ENCODE measurements at places on chromosomes 4 and X. TPM values are rescaled to one million over a fixed set of nuclear protein-coding genes. Genes with fewer than 3 reads are reported as not detected.

DNA sequence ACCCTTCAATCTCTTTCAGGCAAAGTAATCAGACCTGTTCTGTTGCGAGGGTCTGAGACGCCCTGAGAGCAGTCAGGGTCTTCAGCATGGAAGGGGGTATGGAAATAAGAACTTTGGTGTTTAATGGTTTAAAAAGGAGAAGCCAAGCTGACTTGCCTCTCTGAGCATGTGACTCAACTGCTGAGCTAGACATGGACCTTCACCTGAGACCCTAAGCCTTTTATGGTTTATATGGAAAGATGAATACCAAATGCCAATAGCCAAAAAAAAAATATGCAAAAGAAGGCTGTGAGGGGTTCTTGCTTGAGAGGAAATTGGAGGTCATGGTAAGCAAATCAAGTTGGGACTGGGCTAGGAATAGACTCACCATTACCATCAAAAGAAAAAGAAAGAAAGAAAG, 30.6 kb downstream of the CHRNA9 start:
- DNase-seq, result no peak

The ARHGAP36 gene
- total RNA-seq, result under 0.01 TPM

- DNase-seq, result peak; percentile 22
Measured at GRCh38 chrX:41382714-41383645, 49.0 kb downstream of the DDX3X start.

DNA sequence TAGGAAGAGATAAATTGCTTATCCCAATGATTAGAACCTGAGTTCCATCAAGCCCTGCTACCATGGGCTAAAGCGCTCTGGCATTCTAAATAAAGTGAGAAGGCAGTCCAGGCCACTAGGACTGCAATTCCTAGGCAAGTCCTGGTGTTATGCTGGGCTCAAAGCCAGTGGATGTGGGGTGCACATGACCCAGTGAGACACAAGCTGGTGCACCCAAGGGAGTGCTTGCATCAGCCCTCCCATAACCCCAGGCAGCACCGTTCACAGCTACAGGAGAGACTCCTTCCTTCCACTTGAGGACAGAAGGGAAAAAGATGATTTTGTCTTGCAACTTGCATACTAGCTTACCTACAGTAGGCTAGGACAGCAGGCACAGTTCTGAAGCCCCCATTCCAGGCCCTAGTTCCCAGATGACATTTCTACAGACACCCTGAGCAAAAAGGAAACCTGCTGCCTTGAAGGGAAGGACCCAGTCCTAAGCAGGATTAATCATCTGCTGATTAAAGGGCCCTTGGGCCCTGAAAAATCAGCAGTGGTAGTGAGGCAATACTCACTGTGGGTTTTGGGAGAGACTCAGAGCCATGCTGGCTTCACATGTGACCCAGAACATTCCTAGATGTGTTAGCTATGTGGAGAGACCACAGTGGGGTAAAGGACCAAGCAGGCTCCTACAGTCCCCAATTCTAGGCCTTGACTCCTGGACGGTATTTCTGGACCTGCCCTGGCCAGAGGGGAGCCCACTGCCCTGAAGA, 77.8 kb downstream of the KLHL13 start:
- no peak for DNase-seq

DNA sequence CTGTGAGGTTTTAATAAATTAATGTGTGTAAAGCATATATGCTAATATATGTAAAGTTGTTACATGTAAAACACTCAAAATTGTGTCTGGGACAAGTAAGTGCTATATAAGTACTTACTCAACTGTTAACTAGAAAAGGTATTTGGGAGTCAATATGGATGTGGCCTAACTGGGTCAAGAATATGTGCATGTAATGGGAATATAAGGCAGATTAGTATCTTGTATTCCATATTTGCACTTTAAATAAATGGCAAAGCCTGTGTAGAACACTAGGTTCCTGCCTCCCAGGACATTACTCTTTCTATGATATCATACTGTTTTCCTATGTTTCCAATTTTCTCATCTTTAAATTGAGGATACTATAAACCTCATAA, 270.6 kb downstream of the FBXO8 start:
- DNase-seq, result no peak

The ANXA10 gene
- total RNA-seq, result not detected

GRCh38 chrX:69231903-69232302, 66.7 kb upstream of the PJA1 start:
- DNase-seq, result no peak

DNA sequence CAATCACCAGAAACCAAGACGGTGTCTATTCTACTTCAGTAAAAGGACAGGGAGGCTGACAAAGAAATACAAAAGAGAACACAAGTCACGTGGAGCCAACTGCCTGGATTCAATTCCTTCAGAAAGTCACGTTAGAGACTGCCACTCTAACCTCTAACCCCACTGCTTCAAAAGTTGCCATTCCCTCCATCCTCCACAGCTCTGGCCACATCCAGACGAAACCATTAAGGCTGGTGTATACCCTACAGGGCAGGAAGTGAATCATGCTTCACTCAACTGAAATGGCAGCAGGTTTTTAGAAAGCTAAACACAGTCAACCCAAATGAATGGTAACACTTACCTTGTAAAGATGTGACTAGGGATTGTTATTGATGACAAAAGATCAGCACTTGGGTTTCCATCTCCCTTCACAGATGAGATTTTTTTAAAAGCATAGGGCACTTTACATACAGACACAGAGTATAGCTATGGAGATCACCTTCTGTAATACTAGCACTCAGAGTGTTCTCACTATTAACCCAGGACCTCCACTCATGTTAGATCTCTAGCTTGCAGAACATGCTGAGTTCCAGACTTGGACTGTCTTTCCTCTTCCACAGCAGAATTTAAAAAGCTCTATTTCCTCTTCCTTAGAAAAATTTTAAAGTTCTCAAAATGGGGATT, 37.4 kb downstream of the MAML3 start:
- DNase-seq, result no peak

The SCLT1 gene
- total RNA-seq, result 8.6 TPM

DNA sequence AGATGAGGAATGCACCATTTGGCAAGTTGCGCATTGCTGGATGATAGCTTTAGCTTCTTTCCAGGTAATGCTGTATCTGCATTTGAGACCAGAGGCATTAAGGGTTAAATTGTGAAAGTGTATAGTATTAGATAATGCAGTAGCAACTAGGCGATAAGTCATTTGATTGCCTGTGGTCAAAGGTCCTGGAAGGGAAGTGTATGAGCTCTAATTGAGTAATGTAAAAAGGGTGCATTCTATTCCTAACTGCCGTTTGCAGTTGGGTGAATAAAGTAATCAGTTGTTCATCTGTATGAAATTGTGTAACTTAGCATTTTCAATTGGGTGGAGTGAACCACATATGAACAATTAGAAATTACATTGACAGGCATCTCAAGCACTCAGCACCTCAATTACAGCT, 54.5 kb upstream of the WDR1 start:
- DNase-seq, result no peak

The MGARP gene
- not detected for total RNA-seq

The ADH7 gene
- not detected for total RNA-seq

The PCDH10 gene
- total RNA-seq, result under 0.01 TPM

The SLC49A3 gene
- total RNA-seq, result 5.9 TPM

DNA sequence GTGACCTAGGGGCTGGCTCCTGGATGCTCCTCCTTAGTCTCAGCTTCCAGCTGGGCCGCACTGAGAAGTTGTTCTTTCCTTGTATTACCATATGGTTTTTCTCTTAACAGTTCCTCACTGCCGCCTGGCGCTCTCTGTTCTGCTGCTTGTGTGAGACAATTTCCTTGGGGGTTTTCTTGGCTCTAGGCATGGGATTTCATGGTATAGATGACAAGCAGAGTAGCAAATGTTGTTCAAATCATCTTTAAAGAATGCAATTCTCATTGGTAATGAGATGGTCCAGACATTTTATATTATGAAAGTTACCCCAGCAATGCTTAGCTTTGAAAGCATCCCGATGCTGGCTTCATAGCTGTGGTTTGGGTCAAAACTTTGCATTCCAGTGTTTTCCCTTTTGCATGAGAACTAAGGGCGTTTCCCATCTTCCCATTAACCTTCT, 37.6 kb downstream of the SEPTIN11 start:
- no peak for DNase-seq

DNA sequence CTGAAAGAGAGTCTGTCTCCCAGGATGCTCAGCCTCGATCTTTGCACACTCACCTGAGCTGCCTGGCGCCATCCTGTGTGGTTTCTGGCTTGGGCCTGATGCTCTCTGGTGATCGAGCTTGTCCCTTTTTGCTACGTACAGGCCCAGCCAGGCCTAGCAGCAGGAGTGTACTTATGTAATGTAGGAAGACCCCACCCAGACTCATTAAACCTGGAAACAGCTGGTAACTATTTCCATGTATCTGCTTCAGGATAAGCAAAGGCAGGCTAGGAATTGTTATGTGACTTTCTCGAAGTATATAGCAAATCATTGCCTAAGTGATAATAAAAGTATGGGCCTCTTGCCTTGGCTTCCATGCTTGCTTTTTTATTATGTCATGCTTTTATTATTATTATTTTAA, 18.6 kb upstream of the ARSJ start:
- no peak for DNase-seq

DNA sequence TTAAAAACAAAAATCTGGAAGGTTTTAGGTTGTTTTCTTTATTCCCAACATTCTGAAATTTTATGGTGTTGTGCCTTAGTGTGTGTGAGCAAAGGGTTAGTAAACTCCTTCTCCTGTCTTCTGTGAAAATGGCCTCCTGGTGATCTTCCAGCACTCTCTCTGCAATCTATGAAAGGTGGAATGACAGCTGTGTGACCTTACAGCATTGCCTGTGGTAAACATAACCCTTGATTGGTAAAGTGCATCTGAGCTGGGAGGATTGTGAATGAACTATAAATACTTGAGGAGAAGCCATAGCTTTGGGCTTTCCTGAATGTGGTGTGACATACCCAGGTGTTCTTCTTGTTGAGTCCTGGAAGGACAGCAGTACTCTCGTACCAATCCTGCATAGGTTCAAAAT, 10.0 kb downstream of the ART3 start:
- DNase-seq, result no peak

- DNase-seq, result no peak
Measured at GRCh38 chr4:21806991-21807390, 141.6 kb downstream of the KCNIP4 start.

DNA sequence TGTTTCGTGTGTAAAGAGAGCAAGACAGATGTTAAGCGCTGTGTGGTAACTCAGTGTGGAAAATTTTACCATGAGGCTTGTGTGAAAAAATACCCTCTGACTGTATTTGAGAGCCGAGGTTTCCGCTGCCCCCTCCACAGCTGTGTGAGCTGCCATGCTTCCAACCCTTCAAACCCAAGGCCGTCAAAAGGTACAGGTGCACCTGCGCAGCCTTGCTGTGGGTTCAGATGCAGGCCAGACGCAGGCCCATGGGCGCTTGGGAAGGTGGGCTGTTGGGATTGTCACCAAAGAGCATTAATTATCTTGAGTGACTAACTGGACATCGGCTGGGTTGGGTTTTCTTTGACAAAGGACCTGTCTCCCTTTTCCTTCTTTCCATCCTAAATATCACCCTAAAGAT, 55.4 kb downstream of the NELFA start:
- no peak for DNase-seq

DNA sequence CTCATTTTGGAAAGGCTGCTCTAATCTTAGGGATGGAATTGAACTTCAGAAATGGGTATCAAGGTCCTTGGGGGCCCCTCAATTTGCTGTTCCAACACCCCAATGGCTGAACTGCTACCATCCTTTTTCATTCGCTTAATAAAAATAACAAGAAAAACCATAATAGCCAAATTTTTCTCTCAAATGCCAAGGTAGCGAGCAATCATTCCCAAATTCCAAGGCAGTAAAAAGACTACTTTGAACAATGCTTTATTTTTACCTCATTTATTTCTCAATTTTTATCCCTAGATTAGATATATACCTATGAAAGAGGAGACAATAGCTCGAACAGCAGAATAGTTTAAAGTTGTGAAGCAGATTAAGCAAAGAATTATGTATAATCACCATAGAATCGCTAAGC, 323.4 kb upstream of the SLC7A11 start:
- no peak for DNase-seq

The CYP4V2 gene
- total RNA-seq, result 21.0 TPM

DNA sequence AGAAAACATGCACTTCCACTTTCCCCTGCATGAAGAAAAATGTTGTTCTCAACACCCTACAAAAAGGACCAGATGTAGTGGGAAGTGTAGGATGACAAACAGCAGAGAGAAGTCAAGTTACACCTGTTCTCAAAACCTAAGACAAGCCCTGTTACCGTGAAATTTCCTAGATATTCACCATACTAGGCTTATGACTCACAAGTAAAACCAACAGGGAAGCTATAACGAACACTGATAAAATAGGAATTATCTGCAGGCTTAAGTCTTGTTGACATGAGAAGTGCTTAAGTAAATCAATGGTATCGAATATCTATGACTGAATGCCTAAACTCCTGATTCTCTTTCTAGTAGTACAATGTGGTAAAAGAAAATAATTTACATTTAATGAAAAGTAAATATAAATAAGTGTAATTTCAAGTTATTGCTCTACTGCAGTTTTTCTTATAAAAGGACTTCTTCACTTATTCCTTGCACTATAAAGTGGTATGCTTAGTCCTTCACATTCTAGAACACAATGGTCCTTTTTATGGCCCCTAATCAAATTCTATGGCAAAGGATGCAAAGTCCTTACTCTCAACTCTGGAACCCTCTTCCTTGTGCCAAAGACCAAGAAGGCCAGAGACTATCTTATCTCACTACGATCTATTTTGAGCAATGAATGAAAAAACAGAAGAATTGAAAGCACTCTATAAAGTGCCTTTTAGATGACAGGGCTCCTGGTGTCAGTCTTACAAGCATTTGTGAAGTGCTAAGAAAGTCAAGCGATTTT, 19.6 kb downstream of the AP1S2 start:
- DNase-seq, result no peak

GRCh38 chrX:5646818-5647217, 581.8 kb downstream of the NLGN4X start:
- DNase-seq, result no peak

GRCh38 chr4:133808151-133808550, 393.4 kb downstream of the PABPC4L start:
- DNase-seq, result no peak

- no peak for DNase-seq
Measured at GRCh38 chr4:176319151-176319703, 539 bp upstream of the SPCS3 start.

DNA sequence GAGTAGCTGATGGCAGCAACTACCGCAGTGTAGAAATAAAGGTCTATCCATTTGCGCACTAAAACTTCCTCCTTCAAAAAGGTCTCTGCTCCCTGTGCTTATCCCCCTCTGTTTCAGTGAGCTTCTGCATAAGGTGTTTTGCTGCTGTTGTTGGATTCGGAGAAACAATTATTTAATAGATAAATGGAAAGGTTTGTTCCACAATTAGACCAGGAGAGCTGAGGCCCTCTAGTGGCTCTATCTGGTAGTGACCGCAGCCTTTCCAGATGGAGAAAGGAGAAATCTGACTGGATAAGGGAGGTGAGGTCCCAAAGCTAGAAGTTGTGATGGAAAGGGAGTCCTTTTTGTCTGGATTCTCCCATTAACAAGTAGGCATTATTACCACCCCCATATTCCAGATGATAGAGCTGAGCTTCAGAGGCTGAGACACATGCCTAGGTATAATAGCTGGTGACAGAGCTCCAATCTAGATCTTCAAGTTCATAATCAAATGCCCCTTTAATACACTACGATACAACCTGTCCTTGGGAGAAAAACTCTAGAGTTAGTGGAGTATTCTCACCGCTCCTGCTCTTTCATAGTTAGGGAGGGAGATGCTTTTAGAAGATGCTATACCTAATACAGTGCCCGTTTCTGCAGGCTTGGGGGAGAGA, 5.1 kb upstream of the GABRQ start:
- DNase-seq, result no peak

The ATP1B4 gene
- not detected for total RNA-seq
